GM12865 (cell line): ENCODE measurements at places on chromosomes 5 and 9.

DNA sequence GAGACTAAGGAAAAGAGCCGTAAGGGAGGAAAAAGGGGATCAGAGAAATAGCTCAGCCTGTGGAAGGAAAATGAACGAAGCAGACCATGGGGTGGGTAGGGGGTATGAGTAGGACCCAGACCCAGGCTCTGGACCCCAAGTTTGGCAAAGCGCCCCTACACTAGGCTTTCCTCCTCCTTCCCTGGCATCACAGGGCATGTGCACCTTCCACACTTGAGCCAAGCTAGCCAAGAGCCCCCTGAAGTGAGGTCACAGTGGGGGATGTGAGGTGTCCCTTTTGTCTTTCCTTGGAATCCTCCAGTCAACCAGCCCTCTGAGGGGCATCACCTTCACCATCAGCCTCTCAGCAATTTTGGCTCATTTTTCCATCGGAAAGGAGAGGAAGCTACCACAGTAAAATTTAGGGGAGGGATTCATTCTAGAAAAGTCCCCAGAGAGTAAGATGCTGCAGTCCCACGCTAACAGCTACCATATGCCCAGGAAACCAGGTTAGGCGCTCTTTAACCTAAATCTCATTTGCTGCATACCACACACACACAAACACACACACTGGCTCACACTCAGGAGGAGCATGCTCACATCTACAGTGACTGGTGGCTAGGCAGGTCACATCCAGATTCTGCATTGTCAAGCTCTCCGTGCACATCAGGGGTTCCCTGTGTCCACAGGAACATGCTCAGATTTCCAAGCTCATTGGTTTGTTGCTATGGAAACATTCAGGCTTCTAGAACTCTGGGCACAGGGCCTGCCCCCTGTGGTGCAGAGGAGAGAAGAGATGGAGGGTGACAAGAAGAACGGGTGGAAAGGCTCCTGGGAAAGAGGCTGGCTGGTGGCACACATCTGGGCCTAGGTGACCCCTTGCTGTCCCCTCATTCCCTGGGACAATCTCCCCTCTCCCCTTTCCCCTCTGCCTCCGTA is 9.9 kb downstream of the REEP2 start:
- peak; percentile 15 for DNase-seq

DNA sequence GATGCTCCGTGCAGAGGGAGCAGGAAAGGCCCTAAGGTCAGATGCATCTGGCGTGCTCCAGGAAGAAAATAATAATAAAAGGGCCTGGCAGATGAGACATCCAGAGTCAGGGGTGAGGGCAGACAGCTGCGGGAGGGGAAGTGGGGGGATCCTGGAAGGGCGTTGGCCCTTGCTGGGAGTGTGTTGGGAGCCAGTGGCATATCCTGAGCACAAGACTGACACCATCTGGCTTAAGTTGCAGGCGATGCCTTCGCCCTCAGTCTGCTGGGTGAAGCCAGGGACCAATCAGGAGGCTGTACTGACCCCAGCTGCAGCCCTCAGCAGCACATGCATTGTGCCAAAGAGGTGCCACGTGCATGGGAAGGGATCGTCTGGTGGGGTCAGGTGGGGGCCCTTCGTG is 3.8 kb downstream of the OR2V2 start:
- DNase-seq = peak; percentile 32

DNA sequence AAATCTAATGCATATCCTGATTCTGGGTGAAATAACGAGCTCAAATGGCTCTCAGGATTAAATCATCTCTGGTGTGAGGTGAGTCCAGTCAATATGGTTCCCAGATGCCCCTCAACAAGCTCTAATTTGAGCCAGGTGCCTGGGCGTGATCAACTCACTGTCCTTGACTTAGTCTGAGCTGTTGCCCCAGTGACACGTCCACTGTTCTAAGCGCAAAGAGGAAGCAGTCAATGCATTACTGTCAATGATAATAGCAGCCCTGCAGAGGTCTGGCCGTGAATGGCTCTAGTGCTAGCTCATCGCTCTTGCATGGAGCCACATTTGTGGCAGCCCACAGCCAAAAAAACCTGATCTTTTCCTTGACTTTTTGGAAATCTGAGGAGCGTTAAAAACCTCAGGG is 128.6 kb upstream of the EFNA5 start:
- no peak for DNase-seq

DNA sequence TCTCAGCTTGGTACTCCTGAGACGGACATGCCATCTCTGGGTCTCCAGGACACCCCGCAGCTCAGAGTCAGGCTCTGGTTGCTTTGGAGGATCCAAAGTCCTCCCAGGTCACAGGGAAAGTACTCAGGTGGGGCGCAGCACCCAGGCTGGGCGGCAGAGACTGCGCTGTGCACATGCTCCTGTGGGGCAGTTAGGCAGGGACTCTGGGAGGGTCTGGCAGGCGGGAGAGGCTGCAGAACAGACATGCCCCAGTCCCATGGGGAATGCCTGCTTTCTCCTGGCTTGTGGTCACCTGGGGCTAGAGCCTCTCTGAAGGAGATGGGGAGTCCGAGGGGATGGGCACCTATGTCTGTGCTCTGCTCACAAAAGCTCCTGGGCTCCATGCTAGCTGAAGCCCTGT is 45.3 kb upstream of the ITGA2 start:
- no peak for DNase-seq

- peak; percentile 68 for DNase-seq
Observed at GRCh38 chr5:154273028-154273617, 82.6 kb downstream of the GALNT10 start.

DNA sequence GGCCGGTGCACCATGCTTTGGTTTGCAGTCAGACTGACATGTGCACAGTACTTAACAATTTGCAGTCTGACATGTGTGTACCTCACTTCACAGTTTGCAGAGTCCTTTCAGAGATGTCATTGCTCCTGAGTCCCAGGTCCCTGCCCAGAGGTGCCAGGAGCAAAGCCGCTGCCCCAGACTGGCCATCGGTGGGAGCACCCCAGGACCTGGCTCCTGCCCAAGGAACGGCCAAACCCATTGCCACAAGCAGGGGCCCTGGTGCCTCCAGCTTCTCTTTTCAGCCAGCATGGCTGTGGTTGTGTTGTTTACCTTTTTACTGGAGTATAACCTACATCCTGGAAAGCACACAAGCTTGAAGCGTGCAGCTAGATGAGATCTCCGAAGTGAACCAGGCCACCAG is 28.6 kb downstream of the RASGEF1C start:
- no peak for DNase-seq

GRCh38 chr5:126693806-126694205 is 83.1 kb upstream of the LMNB1 start:
- no peak for DNase-seq

- no peak for DNase-seq
Observed at GRCh38 chr9:16069671-16070454, 517.0 kb downstream of the CCDC171 start.

DNA sequence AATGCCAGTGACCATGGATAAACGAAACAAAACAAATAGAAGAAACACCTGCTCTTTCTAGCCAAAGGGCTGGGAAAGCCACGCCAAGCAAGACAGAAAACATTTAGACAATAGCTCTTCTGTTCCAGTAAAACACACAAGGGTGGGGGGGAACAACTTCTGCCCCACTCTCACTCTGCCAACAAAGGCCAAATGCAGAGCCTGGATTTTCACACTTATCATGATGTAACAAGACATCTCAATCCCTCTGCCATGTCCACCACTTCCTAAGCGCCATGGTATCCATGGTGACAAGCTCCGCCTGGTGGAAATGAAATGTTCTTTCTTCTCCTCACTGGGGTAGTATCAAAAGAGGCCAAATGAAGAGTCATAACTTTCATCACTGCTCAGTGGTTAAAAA is 60.6 kb downstream of the DRD1 start:
- no peak for DNase-seq

GRCh38 chr5:142810081-142810480 is 39.9 kb downstream of the ARHGAP26 start:
- no peak for DNase-seq

GRCh38 chr5:142097681-142098080 is 10.9 kb upstream of the NDFIP1 start:
- DNase-seq = no peak

GRCh38 chr5:32018476-32019436 is 155.4 kb downstream of the GOLPH3 start:
- DNase-seq = no peak

DNA sequence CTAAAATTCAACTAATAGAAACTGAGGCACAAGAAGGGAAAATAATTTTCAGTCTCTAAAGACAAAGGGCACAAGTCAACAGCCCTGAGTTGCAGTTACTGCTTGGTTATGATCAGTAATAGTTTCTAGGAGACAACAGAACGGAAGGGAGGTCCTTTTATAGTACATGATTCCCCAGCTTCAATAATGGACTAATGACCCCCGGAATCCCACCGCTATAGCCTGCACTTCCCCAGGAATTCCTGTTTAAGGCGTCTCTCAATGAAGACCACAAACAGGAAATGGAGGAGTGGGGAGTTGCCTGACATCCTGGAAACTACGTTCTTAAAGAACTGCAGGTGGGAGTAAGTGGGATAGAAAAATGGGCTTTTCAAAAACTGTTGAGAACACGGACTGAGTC is 60.6 kb downstream of the DIAPH1 start:
- DNase-seq = no peak

DNA sequence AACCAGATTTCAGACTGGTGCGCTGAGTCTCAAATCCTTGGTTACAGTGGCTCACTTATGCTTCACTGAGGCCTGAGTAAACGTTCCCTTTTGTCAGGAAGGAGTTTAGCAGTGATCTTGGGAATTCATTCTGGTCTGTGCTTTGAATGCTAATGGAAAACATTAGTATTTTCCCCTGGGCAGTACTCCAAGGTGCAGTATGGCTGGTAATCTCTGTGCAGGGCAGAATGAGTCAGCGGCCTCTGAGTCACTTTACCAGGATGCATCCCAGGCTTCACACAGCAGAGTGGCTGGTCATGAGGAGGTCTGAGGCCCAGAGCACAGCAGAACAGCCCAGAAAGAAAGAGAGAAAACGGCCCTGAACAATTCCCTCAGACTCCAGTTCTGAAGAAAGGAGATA is 54.0 kb downstream of the PCA3 start:
- DNase-seq = no peak
